Activated CD8-positive, alpha-beta memory T cell treated with anti-CD3 and anti-CD28 coated beads, Interleukin-2, amount 10 ng/mL, durations not matched to agents 7 days and 5 days (primary cell): ENCODE measurements at places on chromosomes 5 and 9. TPM values are rescaled to one million over a fixed set of nuclear protein-coding genes. Genes with fewer than 3 reads are reported as not detected.
A peak's percentile ranks its signal among the peaks of the same experiment; 100 is the strongest.

- DNase-seq = no peak
- H3K27ac ChIP-seq = no peak overlapping the region
- no peak overlapping the region for H3K4me3 ChIP-seq
- peaks cover 54% of the 10 kb centered on the region for H3K27me3 ChIP-seq
- peaks cover under 1% of the 10 kb centered on the region for H3K4me1 ChIP-seq
These were observed 8.8 kb downstream of the BARHL1 start for GRCh38 chr9:132591244-132591643.

- peaks cover 10% of the 10 kb centered on the region for H3K4me1 ChIP-seq
- no peak overlapping the region for H3K27ac ChIP-seq
- no peaks in the 10 kb centered on the region for H3K27me3 ChIP-seq
- no peak for DNase-seq
- peaks cover 11% of the 10 kb centered on the region for H3K36me3 ChIP-seq
These were observed 57.9 kb downstream of the KIAA1958 start for GRCh38 chr9:112544477-112544876.

- H3K27me3 ChIP-seq = no peaks in the 10 kb centered on the region
- H3K36me3 ChIP-seq = peaks cover 19% of the 10 kb centered on the region
- H3K4me3 ChIP-seq = no peak overlapping the region
- DNase-seq = no peak
- no peak overlapping the region for H3K27ac ChIP-seq
These were observed 109.2 kb downstream of the RAPGEF6 start for GRCh38 chr5:131525805-131526204.

DNA sequence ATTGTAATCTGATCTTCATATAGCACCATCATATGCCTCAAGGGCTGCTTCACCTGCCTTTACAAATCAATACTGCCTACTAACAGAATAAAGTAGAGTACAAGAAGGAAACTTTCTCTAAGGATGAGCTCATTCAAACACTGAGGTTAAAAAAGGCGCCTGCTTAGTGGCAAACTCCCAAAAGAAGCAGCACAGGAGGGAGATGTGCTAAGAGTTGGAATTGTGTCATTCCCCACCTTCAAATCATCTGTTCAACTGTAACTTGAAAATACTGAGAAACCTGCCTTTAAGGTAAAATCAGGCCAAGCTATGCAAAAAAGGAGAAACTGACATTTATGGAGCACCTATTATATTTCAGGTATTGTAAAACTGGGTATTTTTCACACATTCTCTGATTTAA, 560.6 kb downstream of the PTPRD start:
- H3K27me3 ChIP-seq = no peaks in the 10 kb centered on the region
- H3K4me1 ChIP-seq = no peaks in the 10 kb centered on the region
- H3K27ac ChIP-seq = no peak overlapping the region
- H3K4me3 ChIP-seq = no peak overlapping the region
- H3K36me3 ChIP-seq = no peaks in the 10 kb centered on the region
- no peak for DNase-seq

DNA sequence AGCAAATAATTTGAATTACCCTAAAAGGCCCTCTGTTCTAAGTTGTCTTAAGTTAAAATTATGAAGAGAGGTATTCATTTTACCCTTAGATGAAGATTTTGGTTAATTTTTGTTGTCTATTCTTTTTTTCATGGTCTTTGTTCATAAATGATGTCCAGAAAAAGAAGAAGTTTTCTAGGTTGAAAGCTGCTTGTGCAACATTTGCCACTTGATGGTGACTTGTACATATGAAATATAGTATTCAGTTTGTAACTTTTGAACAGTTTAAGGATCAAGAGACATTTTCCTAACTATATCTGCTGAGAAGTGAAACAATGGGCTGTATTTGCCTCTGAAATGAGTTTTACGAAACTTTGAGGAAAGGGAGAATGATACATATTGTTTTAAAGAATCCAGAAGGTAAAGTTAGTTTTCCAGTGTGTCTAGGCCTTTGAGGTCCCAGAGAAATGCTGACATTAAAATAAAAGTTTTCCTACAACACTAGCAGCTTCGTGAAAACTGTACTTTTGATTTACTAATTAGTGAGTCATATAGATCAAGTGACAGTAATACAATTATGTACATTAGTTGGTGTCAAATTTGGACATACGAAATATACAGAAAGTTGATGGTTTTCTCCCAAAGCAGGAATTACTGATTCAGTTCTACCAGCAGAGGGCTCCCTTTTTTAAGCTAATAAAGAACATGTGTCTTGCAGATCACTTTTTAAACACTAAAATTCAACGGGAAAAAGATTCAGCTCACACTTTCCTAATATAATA, 70.5 kb downstream of the PIK3R1 start:
- H3K27ac ChIP-seq = peak overlapping the region; percentile 77
- DNase-seq = no peak
- no peaks in the 10 kb centered on the region for H3K27me3 ChIP-seq
- H3K4me3 ChIP-seq = peak overlapping the region; percentile 60
- H3K36me3 ChIP-seq = peaks cover 58% of the 10 kb centered on the region

DNA sequence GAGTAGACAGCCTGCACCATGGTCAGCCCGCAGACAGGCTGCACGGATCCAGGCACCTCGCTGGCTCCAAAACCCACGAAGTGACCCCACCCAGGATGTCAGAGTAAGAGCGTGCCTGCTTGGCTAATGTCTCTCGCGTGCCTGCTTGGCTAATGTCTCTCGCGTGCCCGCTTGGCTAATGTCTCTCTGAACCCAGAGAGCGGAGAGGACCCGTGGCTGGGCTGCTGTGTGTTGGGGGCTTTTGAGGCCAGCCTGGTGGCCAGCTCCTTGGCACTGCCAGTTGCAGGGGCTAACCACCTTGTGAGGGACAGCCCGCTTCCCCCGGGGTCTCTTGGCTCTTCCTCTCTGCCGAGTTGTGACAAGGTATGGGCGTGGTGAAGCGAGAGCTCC, 8.9 kb upstream of the RXRA start:
- H3K4me3 ChIP-seq = no peak overlapping the region
- no peak for DNase-seq
- no peaks in the 10 kb centered on the region for H3K36me3 ChIP-seq
- H3K4me1 ChIP-seq = no peaks in the 10 kb centered on the region
- no peak overlapping the region for H3K27ac ChIP-seq

DNA sequence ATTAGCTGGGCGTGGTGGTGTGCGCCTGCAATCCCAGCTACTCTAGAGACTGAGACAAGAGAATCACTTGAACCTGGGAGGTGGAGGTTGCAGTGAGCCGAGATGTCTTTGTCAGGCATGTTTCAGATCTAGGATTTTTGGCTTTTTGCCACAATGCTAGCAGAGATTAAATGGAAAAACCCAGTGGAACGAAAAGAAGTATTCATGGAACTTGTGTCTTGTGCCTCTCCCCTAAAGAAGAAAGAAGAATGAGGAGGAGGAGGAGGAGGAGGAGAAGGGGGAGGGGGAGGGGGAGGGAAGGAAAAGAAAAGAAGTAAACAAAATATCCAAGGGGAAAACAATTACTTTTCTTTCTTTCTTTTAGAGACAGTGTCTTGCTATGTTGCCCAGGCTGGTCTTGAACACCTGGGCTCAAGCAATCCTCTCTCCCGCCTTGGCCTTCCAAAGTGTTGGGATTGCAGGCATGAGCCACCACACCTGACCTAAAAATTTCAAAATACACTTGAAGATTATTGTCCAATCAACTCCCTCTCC, 106.0 kb downstream of the ARRDC3 start:
- no peak for DNase-seq
- peaks cover 29% of the 10 kb centered on the region for H3K4me1 ChIP-seq
- H3K36me3 ChIP-seq = peaks cover 7% of the 10 kb centered on the region
- H3K27me3 ChIP-seq = peaks cover 6% of the 10 kb centered on the region
- no peak overlapping the region for H3K27ac ChIP-seq

- no peaks in the 10 kb centered on the region for H3K36me3 ChIP-seq
These were observed 55.0 kb downstream of the WWC1 start for GRCh38 chr5:168346417-168346816.

- DNase-seq = no peak
- H3K27me3 ChIP-seq = peaks cover 89% of the 10 kb centered on the region
- H3K27ac ChIP-seq = no peak overlapping the region
These were observed 6.2 kb upstream of the NEUROG1 start for GRCh38 chr5:135541807-135542502.

DNA sequence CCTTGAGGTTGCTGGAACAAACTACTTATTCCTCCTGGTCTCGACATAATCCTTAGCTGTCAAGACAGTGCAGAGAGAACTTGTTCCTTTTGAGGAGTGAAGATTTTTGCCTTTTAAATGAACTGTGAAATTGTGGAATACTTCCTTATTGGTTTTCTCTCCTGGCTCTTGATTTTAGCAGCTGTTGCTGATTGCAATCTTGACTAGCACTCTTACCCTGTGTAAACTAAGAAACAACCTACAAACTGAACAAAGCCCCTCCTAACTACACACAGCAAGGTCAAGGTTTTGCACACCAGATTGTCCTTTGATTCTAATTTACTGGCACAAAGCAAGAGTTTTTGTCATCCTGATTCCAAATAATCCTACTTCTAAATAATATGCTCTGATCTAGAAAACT, 84.0 kb upstream of the GOLGA1 start:
- H3K27me3 ChIP-seq = no peaks in the 10 kb centered on the region
- no peak overlapping the region for H3K27ac ChIP-seq
- DNase-seq = no peak

GRCh38 chr9:13863112-13863511, 450.8 kb downstream of the NFIB start:
- no peak for DNase-seq
- no peak overlapping the region for H3K27ac ChIP-seq
- H3K27me3 ChIP-seq = no peaks in the 10 kb centered on the region
- H3K4me1 ChIP-seq = no peaks in the 10 kb centered on the region
- no peak overlapping the region for H3K4me3 ChIP-seq
- no peaks in the 10 kb centered on the region for H3K36me3 ChIP-seq

DNA sequence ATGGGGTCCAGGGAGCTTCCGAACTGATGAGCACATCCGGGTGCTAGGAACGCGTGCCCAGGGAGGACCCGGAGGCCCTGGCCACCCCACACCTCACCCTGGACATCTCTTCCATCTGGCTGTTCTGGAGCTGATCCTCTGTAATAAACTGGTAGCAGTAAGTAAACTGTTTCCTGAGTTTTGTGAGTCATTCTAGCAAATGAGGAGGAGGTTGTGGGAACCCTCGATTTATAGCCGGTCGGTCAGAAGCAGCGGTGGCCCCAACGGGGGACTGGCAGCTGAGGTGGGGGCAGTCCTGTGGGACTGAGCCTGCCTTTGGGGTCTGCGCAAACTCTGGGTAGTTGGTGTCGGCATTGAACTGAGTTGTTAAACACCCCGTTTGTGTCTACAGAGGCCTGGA, 15.4 kb upstream of the UBAC1 start:
- H3K27ac ChIP-seq = no peak overlapping the region
- no peaks in the 10 kb centered on the region for H3K27me3 ChIP-seq
- no peak overlapping the region for H3K4me3 ChIP-seq
- H3K4me1 ChIP-seq = peaks cover 13% of the 10 kb centered on the region
- no peak for DNase-seq

DNA sequence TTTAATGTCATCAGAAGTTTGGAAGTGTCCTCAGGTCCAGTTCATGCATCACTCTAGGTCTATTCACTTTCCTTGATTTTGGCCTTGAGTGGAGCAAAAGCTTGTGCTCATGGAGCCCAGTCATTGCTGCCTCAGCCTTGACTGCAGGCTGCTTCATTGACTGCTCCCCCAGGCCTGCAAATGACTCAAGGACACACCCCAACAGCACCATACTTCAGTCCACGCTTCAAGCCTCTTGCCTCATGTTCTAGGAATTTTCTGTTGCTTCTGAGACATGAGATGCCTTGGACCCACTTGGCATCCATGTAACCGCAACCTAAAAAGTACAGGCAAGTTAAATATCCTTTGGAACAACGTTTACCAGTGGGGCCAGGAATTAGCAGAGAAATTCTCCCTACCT, 193.7 kb downstream of the PIK3R1 start:
- peaks cover 33% of the 10 kb centered on the region for H3K4me1 ChIP-seq
- no peaks in the 10 kb centered on the region for H3K27me3 ChIP-seq
- H3K36me3 ChIP-seq = peaks cover 3% of the 10 kb centered on the region
- no peak overlapping the region for H3K4me3 ChIP-seq

DNA sequence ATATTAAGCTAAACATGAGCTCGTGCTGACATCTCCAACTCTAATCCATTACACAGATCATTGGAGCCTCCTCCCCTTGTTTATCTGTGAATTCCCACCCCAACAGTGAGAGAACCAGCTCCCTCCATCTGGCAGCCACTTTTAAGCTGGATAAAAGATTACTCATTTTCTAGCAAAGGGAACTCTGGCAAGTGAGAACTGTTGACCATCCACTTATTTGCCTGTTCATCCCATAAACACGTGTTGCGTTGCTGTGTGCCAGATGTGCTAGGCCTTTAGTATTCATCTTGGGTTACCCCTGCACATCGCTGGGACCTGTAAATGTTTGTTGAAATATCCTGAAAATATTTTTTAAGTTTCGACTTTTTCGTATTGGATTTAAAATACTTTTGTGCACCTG, 2.4 kb upstream of the TOR1A start:
- no peak overlapping the region for H3K27ac ChIP-seq
- no peak for DNase-seq
- no peak overlapping the region for H3K4me3 ChIP-seq
- H3K27me3 ChIP-seq = no peaks in the 10 kb centered on the region
- H3K36me3 ChIP-seq = peaks cover 36% of the 10 kb centered on the region
- peaks cover 15% of the 10 kb centered on the region for H3K4me1 ChIP-seq

DNA sequence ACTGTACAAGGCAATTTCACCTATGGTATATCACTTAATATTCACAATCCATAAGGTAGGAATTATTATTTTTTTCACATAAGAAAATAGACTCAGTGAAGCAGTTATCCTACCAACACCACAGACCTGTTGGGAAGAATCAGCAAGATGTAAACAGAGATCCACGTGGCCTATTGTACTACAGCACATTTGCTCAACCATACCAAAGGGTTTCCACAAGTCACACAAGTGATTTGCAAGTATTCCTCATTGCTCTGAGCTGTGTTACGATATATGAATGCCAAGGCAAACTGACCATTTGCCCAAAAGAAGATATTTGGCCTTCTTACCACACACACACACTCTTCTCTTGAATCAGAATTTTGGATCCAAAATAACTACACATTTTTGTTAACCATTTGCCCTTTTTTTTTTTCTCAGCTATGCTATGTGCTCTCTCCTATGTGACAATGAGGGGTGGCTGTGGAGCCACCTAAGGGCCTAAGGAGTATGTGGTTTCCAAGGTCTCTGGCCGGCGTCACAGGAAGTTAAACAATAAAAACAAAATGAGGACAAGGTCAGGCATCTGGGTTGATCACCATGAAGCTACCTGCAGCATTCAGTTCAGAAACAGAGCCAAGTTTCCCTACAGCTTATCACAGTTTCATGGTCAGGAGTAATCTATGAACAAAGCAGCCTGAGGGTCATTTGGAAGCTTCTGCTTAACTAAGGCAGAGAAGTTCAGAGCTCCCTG, 171.0 kb upstream of the FREM1 start:
- H3K4me1 ChIP-seq = no peaks in the 10 kb centered on the region
- no peak for DNase-seq
- H3K4me3 ChIP-seq = no peak overlapping the region
- peaks cover 5% of the 10 kb centered on the region for H3K27me3 ChIP-seq
- no peaks in the 10 kb centered on the region for H3K36me3 ChIP-seq
- H3K27ac ChIP-seq = no peak overlapping the region

SMIM33 gene
- 0.26 TPM for total RNA-seq

ERAP2 gene
- total RNA-seq = 89.3 TPM

SETX gene
- 70.5 TPM for total RNA-seq

CDH9 gene
- not detected for total RNA-seq

SLCO6A1 gene
- total RNA-seq = not detected

C7 gene
- total RNA-seq = not detected

SLC34A1 gene
- total RNA-seq = 0.85 TPM

DUSP1 gene
- 32.5 TPM for total RNA-seq

SLC35D2 gene
- 5.3 TPM for total RNA-seq

PDE4D gene
- total RNA-seq = 59.3 TPM

RANBP3L gene
- total RNA-seq = not detected

ZNF366 gene
- not detected for total RNA-seq

CD72 gene
- total RNA-seq = 11.9 TPM
